Stimulated activated CD4-positive, alpha-beta T cell treated with anti-CD3 and anti-CD28 coated beads, Interleukin-1b, Interleukin-23, amount 100 ng/mL, for 1 hour (primary cell): ENCODE measurements at places on chromosomes 4 and X.

GRCh38 chrX:24225265-24225664, 75.7 kb downstream of the ZFX start:
- no peak for DNase-seq

DNA sequence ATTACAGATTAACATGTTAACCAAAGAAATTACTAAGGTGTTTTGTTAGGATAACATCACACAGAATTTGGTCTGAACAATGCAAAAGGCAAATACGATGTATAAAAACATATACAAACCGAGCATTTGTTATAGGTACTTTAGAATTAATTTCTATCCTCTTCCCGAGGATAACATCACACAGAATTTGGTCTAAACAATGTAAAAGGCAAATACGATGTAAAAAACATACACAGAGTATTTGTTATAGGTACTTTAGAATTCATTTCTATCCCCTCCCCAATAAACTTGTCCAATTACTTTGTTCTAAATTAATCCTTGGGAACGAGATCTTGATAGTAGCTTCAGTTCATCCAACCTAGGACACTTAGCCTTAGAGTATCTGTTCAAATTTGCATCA, 7.6 kb downstream of the HNRNPDL start:
- DNase-seq, result no peak

- no peak for DNase-seq
These were observed 35.0 kb downstream of the FBXW7 start for GRCh38 chr4:152500800-152501434.

DNA sequence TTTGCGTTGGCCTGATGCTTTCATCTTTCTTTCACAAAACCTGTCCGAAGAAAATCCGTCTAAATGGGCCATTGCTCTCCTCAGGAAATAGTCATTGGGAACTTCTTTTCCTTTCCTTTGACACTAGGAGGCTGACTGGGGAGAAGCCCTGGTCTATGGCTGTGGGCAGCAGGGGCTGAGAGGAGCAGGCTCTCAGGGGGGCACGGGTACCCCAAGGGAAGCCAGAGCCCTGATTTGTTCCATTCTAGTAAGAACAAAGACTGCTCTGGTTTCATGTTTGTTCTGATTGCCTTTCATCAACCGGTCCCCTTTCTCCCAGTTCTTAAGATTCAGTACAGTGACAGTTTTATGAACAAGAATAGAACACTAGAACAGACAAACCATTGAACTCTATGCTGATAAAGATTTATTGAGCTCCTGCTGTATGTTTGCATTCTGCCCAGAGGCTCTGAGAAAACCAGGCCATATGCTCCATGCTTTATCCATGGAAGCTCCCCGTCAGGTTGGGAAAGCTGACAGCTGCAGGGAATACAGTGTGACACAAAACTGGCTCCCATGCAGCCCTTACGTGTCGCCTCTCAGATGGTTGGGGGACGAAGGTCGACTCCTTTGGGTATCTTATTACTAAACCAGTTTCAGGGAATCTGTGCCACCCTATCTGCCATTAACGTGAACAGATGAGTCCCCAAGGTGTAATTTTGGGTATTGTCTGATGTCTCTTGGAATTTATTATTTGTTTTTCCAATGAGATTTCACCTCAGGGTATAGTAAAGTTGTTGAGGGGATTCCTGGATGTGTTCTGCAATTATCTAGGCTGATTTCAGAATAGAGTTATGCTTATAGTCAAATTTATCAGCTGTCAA, 72.4 kb upstream of the MSANTD1 start:
- no peak for DNase-seq
